Transverse colon (tissue), 4 donors: ENCODE measurements at places on chromosomes 1 and 21. TPM values are rescaled to one million over a fixed set of nuclear protein-coding genes. Genes with fewer than 3 reads are reported as not detected.

Gene TINAGL1
- total RNA-seq, result 229 TPM

Gene S100A14
- 514 TPM for total RNA-seq

Gene RAB13
- 27.9 TPM for total RNA-seq

Gene LEFTY2
- total RNA-seq, result 0.55 TPM

Gene OLFML3
- total RNA-seq, result 21.8 TPM

Gene PRKAA2
- total RNA-seq, result 8.9 TPM

Gene TNFRSF1B
- 13.8 TPM for total RNA-seq
